ENCODE measurements at places on chromosomes 4 and X.

GRCh38 chr4:41217374-41217773, 3.0 kb upstream of the APBB2 start:
- DNase-seq, result no peak

- no peak for DNase-seq
Observed at GRCh38 chr4:5051278-5052203, at the start of gene STK32B. Gene STK32B (plus strand): TSS chr4:5051480.

GRCh38 chr4:46820154-46820553, 88.9 kb downstream of the COX7B2 start:
- no peak for DNase-seq

GRCh38 chr4:181517491-181517890, 725.7 kb upstream of the TENM3 start:
- no peak for DNase-seq

- no peak for DNase-seq
Observed at GRCh38 chrX:14946606-14947155, 73.5 kb downstream of the MOSPD2 start.

- DNase-seq, result no peak
Observed at GRCh38 chr4:78710536-78710935, 65.6 kb upstream of the BMP2K start.

DNA sequence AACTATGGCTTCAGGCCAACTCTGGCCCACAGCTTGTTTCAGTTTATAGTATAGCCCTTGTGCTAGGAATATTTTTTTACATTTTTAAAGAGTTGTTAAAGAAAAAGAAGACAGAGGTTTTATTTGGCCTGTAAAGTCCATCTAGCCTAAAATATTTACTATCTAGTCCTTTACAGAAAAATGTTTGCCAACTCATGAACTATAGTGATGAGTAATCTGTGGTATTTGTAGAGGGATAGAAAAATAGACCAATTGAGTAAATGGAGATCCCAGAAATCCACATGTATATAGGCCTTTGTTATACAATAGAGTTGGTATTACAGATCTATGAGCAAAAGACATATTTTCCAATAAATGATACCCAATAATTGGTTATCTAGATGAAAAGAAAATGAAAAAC, 288.7 kb downstream of the PRDM5 start:
- DNase-seq, result no peak

- no peak for DNase-seq
Observed at GRCh38 chrX:19772822-19773628, 114.4 kb downstream of the SH3KBP1 start.

DNA sequence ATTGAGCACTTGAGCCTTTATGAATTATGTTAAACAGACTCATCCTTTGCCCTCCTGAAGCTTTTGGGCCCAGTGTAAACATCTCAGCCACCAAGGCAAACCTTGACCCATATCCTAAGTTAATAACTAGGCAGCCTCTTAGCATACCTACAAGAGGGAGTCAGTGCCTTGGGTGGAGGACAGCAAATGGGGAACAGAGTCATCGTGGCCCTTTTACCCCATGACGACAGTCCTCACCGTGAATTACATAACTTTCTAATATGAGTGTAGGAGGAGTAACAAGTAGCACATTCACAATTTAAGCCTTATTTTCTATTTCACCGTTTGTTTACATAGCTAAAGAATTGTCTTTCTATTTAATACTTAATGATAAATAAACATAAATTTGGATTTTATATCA, 16.8 kb downstream of the CLDN22 start:
- DNase-seq, result no peak

GRCh38 chr4:152064753-152065152, 303.9 kb upstream of the GATB start:
- no peak for DNase-seq

DNA sequence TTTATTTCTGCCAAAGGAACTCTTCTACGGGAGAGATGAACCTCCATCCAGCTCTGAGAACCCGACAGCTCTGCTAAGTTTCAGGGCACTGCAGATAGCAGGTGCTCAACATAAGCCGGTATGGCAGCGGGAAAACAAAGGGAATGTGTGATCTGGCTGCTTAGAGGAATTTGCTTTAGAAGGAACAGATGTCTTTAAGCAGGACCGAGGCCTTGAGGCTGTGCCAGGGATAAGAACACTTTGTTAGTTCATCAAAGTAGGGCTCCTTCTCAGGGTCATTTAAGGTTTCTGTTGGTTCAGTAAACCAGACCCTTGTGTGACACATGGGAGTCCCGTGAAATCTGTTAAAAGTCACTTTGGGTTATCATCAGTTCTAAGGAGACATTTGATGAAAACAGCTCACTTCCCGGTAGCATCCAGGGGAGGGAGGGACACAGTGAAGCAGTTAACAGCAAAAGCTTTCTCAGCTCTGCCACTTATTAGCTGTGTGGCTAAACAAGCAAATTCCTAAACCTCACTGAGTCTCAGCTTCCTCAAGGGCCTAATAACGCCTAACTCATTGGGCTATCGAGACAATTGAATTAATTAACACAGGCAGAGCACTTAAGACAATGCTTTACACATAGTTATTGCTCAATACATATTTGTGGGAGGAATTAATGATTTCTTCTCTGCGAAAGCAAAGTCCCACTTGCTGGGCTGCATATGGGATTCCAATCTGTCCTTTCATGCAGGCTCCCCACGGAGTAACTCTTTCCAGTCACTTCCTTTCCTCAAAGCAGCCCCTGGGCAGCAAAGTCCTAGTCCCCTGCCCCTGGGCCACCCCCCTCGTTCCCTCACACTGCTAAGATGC, 2.9 kb upstream of the FTSJ1 start:
- no peak for DNase-seq

DNA sequence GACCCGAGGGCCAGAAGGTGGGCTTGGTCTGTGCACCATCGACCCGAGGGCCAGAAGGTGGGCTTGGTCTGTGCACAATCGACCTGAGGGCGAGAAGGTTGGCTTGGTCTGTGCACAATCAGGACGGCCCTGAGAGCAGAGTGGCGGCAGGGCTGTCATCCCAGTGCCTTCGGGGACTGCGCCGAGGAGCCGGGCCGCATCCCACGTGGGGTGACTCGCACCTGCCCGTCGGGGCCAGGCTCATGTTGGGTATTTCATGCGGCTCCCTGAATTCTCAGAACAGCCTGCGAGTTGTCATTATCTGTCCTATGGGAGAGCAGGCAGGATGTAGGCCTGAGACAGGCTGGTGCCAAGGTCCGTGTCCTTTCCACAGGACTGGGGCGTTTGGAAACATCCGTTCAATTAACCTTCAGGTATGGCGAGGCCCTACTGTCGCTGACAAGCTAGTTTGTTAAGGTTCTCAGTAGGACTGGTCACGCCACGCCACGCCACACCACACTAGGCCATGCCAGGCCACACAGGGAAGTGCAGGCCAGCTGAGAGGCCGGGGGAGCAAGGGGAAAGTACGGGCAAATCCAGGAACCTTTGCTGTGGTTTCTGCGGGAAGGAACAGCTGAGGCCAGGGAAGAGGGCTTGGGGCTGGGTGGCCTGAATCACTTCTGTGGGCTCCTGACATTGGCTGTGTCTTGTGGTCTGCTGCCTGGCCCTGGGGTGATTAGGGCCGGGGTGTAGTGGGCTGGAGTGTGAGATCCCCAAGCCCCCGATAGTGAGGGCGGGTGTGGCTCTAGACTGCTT, 182.9 kb downstream of the AFAP1 start:
- DNase-seq, result no peak

- DNase-seq, result no peak
Observed at GRCh38 chrX:97159916-97160800, 276.4 kb downstream of the RPA4 start.

- no peak for DNase-seq
Observed at GRCh38 chr4:79047316-79047715, 108.1 kb upstream of the PAQR3 start.

DNA sequence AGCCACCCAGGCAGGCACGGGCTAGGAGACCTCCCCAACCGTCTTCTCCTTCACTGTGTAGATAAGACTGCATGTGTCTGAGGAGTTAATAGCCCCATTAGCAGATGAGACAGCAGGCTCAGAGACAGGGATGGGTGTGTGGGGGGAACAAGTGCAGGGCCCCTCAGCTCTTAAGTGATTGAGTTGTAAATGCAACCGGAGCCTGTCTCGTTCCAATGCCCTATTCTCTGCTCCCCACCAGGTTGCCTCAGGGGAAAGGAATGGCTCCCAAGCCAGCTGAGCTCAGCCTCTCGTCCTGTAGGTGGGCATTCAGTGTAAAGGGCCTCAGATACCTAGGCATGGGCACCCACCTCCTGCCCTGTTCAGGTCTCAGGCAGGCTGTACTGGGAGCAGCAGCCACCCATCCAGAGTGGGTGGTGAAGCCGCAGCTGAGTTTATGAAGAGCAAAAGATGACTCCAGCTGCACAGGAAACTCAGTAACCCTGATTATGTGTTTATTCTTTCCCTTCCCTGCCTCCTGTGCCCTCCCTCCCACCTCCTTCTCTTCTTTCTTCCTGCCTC, 87.3 kb downstream of the PJA1 start:
- DNase-seq, result no peak

GRCh38 chr4:168632301-168632725, 135.5 kb downstream of the PALLD start:
- no peak for DNase-seq

GRCh38 chrX:30570505-30570904, 7.1 kb downstream of the TASL start:
- no peak for DNase-seq

DNA sequence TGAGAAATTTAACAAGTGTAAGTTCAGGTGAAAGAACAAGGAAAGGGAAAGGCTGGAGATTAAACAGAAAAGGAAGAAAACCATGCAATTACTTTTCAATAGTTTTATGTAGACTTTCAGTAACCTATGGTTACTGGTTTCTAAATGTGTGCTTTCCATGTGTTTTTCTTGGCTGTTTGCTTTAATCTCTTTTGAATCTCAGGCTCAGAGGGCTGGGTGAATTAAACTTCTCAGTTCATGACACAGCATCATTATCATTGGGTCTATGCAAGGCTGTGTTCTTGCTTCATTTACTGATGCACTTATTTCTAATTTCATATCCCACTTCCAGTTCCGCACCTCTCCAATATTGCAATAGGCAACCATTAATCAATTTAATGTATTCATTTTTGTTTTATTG, 266.5 kb upstream of the UGT8 start:
- DNase-seq, result no peak

DNA sequence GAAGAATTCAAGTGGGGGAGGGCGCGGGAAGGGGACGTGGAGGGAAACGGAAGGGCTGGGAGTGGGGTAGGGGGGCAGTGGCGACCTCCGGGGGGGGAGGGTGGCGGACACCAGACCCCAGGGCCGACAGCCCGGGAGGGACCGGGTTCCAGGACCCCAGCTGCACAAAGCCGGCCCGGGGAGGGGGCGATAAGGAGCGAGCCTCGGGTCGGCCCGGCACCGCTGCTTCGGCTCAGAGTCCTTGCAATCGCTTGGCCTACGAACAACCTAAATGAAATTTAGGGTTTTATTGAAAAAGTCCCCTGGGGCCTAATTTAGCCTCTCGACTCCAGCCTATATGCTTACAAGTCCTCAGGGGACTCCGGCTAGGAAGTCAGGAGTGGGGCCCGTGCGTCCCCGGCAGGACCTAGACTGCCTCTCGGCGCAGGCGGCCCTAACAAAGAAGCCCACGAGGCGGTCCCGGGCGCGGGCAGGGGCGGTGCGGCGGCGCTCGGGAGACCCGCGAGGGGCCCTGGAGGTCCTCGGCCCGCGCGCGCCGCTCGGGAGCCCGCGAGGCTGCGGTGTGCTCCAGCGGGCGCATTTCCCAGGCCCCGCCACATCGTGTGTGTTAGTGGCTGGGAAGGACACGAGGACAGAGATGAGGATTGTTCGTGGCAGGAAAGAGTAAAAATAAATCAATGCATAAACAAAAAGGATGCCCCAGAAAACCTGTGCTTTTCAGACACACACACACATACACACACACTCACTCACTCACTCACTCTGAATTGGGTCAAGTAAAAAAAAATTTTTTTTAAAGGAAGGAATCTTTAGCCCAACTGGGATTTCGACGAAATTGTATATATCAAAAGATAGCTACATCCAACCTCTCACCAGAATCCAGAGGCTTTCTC, 70.0 kb downstream of the MGST2 start:
- no peak for DNase-seq

DNA sequence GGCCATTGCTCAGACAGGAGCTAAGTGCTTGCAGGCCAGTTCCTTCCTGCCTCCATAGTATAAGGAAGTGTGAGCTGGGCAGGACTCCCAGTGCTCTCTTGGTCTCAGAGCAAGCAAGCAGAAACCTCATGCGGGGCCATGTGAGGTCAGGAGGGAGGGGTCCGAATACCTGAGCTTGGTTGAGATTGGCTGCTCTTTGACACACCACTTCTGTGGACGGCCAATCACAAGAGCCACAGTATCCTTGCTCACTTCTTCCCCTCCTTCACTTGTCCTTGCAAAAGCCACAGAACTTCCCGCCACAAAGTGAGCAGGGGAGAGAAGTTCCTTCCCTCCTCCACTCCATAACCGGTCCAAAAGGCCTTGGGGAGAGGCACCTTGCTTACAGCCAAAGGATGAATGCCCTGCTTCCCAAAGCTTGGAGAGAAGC, 56.7 kb downstream of the PRPS1 start:
- no peak for DNase-seq

DNA sequence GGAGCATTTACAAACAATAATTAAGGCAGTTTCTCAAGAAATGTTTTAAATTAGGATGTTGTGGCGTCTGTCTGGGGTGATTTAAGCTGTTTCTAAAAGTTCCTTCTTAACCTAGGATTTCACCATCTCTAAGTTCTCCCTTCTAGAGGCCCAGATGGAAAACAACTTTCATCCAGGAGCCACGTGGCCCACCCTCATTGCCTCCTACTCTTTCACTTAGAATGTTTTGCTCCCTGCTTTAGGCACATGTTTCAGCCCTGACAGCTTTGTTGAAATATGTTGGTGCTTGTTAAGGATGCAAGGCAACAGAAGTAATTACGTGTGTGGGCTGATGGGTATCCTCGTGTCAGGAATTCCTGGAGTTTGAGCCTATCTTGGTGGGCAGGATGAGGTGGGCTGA, 131.3 kb downstream of the GUCY2F start:
- no peak for DNase-seq

GRCh38 chr4:123583043-123583442, 186.4 kb downstream of the SPRY1 start:
- DNase-seq, result no peak

DNA sequence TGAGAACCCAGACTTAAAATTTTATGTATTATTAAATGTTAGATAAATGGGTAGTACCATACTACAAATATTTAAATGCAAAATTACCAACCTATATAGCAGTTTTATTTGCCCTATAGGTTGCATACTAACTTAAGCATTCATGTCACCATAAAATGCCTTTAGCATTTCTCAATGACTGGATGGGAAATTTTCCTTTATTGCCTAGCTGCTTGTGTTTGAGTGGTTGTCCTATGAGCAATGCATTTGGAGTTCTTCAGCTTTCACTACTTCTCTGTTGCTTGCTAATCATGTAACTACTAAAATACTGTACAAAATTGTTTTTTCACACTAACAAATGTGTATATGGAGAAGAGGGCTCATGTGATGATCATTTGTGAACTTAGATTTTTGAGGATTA, 44.2 kb upstream of the CEP135 start:
- no peak for DNase-seq

GRCh38 chrX:103573202-103573601, 12.1 kb upstream of the TCEAL4 start:
- DNase-seq, result no peak

GRCh38 chr4:138308356-138308755, 66.2 kb upstream of the SLC7A11 start:
- DNase-seq, result peak; percentile 0

GRCh38 chrX:105653891-105654290, 168.4 kb upstream of the NRK start:
- DNase-seq, result no peak
